ENCODE measurements at places on chromosomes 5 and 9. TPM values are rescaled to one million over a fixed set of nuclear protein-coding genes. Genes with fewer than 3 reads are reported as not detected.
A peak's percentile ranks its signal among the peaks of the same experiment; 100 is the strongest.

DNA sequence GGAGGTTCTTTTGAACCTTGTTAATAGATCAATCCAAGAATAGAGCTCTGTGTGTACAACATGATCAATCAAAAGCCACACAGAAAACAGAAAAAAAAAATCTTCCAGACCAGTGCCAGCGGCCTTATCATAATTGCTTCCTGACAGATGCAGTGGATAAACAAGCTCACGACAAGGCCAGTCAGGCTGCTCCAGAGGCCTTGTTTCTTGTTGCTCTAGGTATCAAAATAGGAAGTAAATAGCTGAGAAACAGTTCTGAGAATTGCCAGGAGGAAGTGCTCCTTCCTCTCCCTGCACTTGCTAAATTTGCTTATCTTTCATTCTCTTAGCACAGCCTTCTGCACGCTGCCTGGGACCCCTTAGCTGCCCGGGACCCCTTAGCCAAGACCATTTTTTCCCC is 199.0 kb upstream of the TARS1 start:
- no peaks in the 10 kb centered on the region for H3K27me3 ChIP-seq
- DNase-seq = no peak
- H3K4me1 ChIP-seq = peaks cover 4% of the 10 kb centered on the region
- H3K36me3 ChIP-seq = no peaks in the 10 kb centered on the region
- no peak overlapping the region for H3K4me3 ChIP-seq

DNA sequence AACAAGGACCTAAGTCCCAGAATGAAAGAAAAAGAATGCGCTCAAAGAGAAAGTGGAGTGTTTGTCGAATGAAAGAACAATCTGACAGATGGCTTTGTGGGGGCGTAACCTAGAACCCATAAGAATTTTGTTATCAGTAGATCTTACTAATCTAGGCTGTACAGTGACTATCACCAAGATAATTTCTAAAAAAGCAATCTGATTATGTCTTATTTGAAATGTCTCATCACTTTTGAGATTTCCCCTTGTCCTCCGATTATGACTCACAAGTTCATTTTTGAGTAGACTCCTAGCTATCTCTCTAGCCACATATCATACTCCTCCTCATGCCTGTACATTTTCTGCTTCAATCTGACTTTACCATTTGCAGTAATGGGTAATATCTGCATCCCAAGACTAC is 135.6 kb upstream of the SMARCA2 start:
- no peaks in the 10 kb centered on the region for H3K27me3 ChIP-seq
- no peaks in the 10 kb centered on the region for H3K4me1 ChIP-seq
- no peak overlapping the region for H3K27ac ChIP-seq
- DNase-seq = no peak
- no peak overlapping the region for H3K4me3 ChIP-seq
- no peaks in the 10 kb centered on the region for H3K36me3 ChIP-seq

DNA sequence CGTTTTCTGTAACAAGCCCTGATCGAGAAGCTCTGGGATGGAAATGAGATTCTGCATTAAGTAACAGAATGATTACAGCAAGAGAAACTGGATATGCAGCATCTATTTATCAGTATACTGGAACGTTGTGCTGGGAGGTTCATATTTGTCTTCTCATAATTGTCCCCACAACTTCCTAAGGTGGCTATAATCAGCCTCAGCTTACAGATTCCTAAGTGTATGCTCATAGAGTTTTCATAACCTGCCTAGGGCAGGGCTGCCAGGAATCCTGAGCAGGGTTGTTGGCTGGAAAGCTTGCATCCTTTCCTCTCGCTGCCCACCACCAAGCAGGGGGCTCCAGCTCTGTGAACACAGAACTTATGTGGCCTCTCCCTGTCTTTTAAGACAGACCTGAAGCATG is 70.2 kb downstream of the FNBP1 start:
- H3K36me3 ChIP-seq = no peaks in the 10 kb centered on the region
- H3K4me3 ChIP-seq = no peak overlapping the region
- no peak for DNase-seq
- no peak overlapping the region for H3K27ac ChIP-seq
- H3K4me1 ChIP-seq = peaks cover 4% of the 10 kb centered on the region

DNA sequence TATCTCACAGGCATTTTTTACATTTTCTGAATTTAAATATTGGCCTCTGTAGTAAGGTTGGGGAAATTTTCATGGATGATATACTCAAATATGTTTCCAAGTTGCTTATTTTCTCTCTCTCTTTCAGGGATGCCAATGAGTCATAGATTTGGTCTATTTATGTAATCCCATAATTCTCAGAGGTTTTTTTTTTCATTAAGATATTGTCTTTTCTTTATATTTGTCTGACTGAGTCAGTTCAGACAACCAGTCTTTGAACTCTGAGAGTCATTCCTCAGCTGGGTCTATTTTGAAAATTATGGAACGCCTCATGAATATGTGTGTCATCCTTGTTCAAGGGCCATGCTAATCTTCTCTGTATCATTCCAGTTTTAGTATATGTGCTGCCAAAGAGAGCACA is 223.2 kb downstream of the PCSK1 start:
- H3K4me3 ChIP-seq = no peak overlapping the region
- H3K27ac ChIP-seq = no peak overlapping the region
- no peak for DNase-seq
- H3K27me3 ChIP-seq = no peaks in the 10 kb centered on the region
- no peaks in the 10 kb centered on the region for H3K4me1 ChIP-seq

DNA sequence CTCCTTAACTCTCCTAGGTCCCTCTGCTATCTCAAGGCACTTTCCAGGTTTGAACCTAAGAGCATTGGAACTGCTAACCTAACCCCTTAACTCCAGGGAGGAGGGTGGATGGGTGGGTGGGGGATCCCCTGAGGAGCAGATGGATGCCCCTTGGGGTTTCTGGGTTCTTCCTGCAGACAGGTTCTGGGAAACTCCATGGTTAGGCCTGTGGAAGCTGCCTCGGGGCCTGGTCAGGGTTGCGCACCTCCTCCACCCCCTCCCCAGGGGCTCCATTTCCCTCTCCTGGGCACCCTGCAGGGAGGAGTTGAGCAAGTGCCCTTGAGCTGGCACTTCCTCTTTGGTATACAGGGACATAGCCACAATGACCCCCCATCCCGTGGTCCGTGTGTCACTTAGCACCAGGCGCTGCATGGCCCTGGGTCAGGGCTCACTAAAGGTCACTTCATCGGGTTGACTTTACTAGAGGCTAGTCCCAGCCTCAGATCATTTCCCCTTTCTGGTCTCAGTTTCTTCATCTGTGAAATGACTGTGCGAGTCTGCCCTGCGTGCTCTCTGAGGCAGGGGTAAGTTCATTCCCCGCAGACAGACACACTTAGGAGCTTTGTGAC is 16.0 kb downstream of the CXXC5 start:
- H3K4me1 ChIP-seq = peaks cover 32% of the 10 kb centered on the region
- no peak overlapping the region for H3K27ac ChIP-seq
- no peak overlapping the region for H3K4me3 ChIP-seq
- no peaks in the 10 kb centered on the region for H3K27me3 ChIP-seq
- no peak for DNase-seq

DNA sequence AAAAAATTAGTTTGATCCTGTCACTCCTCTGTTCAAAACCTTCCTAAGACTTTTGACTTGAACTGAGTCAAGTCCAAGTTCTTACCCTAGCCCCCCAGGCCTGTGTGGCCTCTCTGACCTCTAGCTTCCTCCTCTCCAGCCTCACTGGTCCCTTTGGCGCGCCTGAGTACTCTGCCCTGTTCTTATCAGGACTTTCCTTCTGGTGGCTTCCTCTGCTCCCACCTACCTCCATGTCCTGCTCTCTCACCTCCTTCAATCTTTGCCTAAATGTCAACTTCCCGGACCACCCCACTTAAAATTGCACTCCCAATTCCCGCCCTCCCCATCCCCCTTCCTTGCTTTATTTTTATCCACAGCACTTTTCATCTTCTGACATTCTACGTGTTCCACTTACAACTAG is 526.1 kb upstream of the KLF4 start:
- no peak for DNase-seq
- no peaks in the 10 kb centered on the region for H3K36me3 ChIP-seq
- H3K27ac ChIP-seq = no peak overlapping the region
- no peaks in the 10 kb centered on the region for H3K4me1 ChIP-seq
- no peaks in the 10 kb centered on the region for H3K27me3 ChIP-seq

- H3K36me3 ChIP-seq = no peaks in the 10 kb centered on the region
- H3K4me3 ChIP-seq = no peak overlapping the region
- no peak overlapping the region for H3K27ac ChIP-seq
- no peak for DNase-seq
- H3K4me1 ChIP-seq = no peaks in the 10 kb centered on the region
These were observed 548.8 kb downstream of the CTNND2 start for GRCh38 chr5:11355491-11355890.

- peak; percentile 82 for DNase-seq
- H3K27me3 ChIP-seq = no peaks in the 10 kb centered on the region
- peak overlapping the region; percentile 33 for H3K4me3 ChIP-seq
These were observed 31.2 kb downstream of the FGF18 start for GRCh38 chr5:171450423-171451331.

DNA sequence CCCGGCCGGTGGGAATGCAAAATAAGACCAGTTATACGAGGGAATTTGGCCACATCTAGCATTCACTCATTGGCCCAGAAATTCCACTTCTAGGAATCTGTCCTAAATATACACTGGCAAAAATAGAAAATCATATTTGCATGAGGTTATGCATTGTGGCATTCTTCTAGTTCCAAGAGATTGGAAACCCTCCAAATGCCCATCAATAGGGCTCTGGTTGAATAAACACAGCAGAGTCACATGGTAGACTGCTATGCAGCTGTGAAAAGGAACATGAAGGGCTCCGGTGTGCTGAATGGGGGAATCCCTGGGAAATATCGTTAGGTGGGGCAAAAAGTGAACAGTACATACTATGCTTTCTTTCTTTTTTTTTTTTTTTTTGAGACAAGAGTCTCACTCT is 36.8 kb downstream of the PTGES start:
- H3K4me1 ChIP-seq = peaks cover 18% of the 10 kb centered on the region
- H3K4me3 ChIP-seq = no peak overlapping the region
- no peaks in the 10 kb centered on the region for H3K27me3 ChIP-seq
- no peak for DNase-seq
- no peak overlapping the region for H3K27ac ChIP-seq

- no peaks in the 10 kb centered on the region for H3K27me3 ChIP-seq
- peak within 1 kb of the TSS; percentile 99 for H3K27ac ChIP-seq
- peak; percentile 95 for DNase-seq
These were observed at the start of gene RXRA for GRCh38 chr9:134325813-134326723. Gene RXRA, plus strand, starts transcription at chr9:134326455. Its CDS starts 177 bp downstream, at chr9:134326632.

GRCh38 chr5:150107909-150108447 is 21.6 kb upstream of the CSF1R start:
- H3K4me1 ChIP-seq = peaks cover 30% of the 10 kb centered on the region
- H3K27ac ChIP-seq = peak overlapping the region; percentile 81
- peak; percentile 56 for DNase-seq

DNA sequence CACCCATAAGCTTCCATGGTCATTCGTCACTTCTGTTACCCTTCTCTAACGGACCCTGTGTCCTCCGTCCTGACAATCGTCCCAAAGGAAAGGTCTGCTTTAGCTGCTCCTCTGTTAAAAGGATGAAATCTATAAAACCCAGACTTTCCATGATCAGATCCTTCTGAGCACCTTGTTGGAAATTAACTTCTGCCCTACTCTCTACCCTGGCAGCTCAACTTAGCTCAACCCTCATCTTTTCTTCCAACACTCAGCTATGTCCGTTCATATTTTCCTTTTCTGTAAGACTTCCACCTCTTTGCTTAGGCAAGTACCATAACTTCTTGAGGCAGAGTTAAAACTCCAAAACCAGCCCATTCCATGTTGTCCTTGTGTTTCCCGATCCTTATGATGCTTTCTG is 205.4 kb downstream of the SPATA31A6 start:
- no peaks in the 10 kb centered on the region for H3K4me1 ChIP-seq
- no peaks in the 10 kb centered on the region for H3K27me3 ChIP-seq
- no peak overlapping the region for H3K4me3 ChIP-seq
- no peak overlapping the region for H3K27ac ChIP-seq
- H3K36me3 ChIP-seq = no peaks in the 10 kb centered on the region

GRCh38 chr9:33311953-33312352 is 21.6 kb downstream of the NFX1 start:
- no peak for DNase-seq
- H3K4me3 ChIP-seq = no peak overlapping the region
- no peaks in the 10 kb centered on the region for H3K36me3 ChIP-seq
- no peaks in the 10 kb centered on the region for H3K27me3 ChIP-seq

GRCh38 chr5:150783422-150783928 is 4.9 kb downstream of the SMIM3 start:
- no peak overlapping the region for H3K4me3 ChIP-seq
- peak; percentile 82 for DNase-seq
- H3K36me3 ChIP-seq = no peaks in the 10 kb centered on the region
- peaks cover 35% of the 10 kb centered on the region for H3K4me1 ChIP-seq
- peak overlapping the region; percentile 83 for H3K27ac ChIP-seq

GRCh38 chr5:107063511-107063910 is 607.2 kb downstream of the EFNA5 start:
- no peak overlapping the region for H3K4me3 ChIP-seq
- no peaks in the 10 kb centered on the region for H3K4me1 ChIP-seq
- H3K27ac ChIP-seq = no peak overlapping the region
- H3K27me3 ChIP-seq = no peaks in the 10 kb centered on the region

DNA sequence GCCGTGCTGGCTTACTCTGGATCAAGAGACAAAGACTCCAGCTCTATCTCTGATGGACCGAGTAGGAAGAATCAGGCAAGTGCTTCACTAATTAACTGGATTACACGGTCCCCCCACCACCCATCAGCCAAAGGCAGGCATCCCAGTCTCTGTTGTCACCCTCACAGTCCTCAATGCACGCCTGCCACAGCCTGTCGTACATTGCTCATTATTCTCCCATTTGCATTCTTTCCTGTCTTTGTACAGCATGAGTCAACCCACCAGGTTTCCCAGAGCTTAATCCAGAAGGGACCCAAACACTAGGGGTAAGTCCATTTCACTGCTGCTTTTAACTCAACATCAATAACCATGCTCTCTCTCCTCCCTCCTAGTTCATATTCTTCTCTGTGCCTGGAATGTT is 44.4 kb downstream of the PCA3 start:
- H3K27ac ChIP-seq = no peak overlapping the region
- H3K4me1 ChIP-seq = peaks cover 8% of the 10 kb centered on the region
- H3K27me3 ChIP-seq = peaks cover 2% of the 10 kb centered on the region
- no peaks in the 10 kb centered on the region for H3K36me3 ChIP-seq

- H3K36me3 ChIP-seq = no peaks in the 10 kb centered on the region
- no peak overlapping the region for H3K27ac ChIP-seq
- peaks cover 96% of the 10 kb centered on the region for H3K27me3 ChIP-seq
- no peak overlapping the region for H3K4me3 ChIP-seq
- peaks cover 23% of the 10 kb centered on the region for H3K4me1 ChIP-seq
- DNase-seq = no peak
These were observed 3.5 kb upstream of the PRDM12 start for GRCh38 chr9:130660683-130661450.

- no peak overlapping the region for H3K27ac ChIP-seq
- H3K4me3 ChIP-seq = no peak overlapping the region
- no peaks in the 10 kb centered on the region for H3K27me3 ChIP-seq
- H3K36me3 ChIP-seq = no peaks in the 10 kb centered on the region
These were observed 86.5 kb upstream of the NEURL1B start for GRCh38 chr5:172554562-172554961.

The PCDHB12 gene
- total RNA-seq = 1.1 TPM

The DMRT2 gene
- total RNA-seq = not detected

The SPAAR gene
- total RNA-seq = not detected

The SPATA31D4 gene
- not detected for total RNA-seq

The FST gene
- total RNA-seq = 15.3 TPM

The GLDC gene
- 18.4 TPM for total RNA-seq

The LURAP1L gene
- total RNA-seq = 40.2 TPM

The PCA3 gene
- total RNA-seq = not detected

The NIM1K gene
- total RNA-seq = not detected

The PPP2R2B gene
- total RNA-seq = 4.4 TPM

The FRMPD1 gene
- total RNA-seq = 0.28 TPM

The PAEP gene
- not detected for total RNA-seq

Data from hepatocyte (in vitro differentiated cells).